Activated CD8-positive, alpha-beta T cell treated with anti-CD3 and anti-CD28 coated beads for 36 hours (primary cell): ENCODE measurements at places on chromosomes 2 and 18. TPM values are rescaled to one million over a fixed set of nuclear protein-coding genes. Genes with fewer than 3 reads are reported as not detected.

GRCh38 chr2:47019961-47020681 is 104.5 kb upstream of the MCFD2 start:
- peaks cover 18% of the 10 kb centered on the region for H3K4me1 ChIP-seq
- no peak overlapping the region for H3K4me3 ChIP-seq
- no peaks in the 10 kb centered on the region for H3K27me3 ChIP-seq
- peaks cover 25% of the 10 kb centered on the region for H3K36me3 ChIP-seq

- no peaks in the 10 kb centered on the region for H3K36me3 ChIP-seq
- no peaks in the 10 kb centered on the region for H3K27me3 ChIP-seq
- H3K27ac ChIP-seq: no peak overlapping the region
Observed at GRCh38 chr2:183349091-183349490, 224.8 kb downstream of the NUP35 start.

Gene ZSCAN30
- 20.7 TPM for total RNA-seq

DNA sequence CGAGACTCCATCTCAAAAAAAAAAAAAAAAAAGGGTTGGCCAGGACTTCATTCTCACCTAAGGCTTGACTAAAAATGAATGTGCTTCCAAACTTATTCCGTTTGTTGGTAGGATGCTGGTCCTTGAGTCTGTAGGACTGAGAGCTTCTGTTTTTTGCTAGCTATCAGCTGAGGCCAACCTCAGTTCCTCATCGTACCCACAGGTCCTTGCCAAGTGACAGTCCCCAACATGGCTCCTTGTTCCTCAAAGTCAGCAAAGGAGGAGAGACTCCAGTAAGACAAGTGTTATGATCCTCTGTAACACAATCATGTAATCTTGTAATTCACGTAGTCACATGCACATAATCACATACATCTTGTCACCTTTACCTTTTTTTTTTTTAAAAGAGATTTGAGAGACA is 37.0 kb downstream of the HAUS1 start:
- no peak overlapping the region for H3K27ac ChIP-seq
- no peak overlapping the region for H3K4me3 ChIP-seq
- H3K4me1 ChIP-seq: no peaks in the 10 kb centered on the region
- DNase-seq: no peak

Gene BMP10
- not detected for total RNA-seq

- no peak for DNase-seq
- no peak overlapping the region for H3K27ac ChIP-seq
- no peak overlapping the region for H3K4me3 ChIP-seq
Observed at GRCh38 chr2:147882631-147883030, 37.8 kb downstream of the ACVR2A start.

- DNase-seq: no peak
- no peaks in the 10 kb centered on the region for H3K4me1 ChIP-seq
- no peak overlapping the region for H3K4me3 ChIP-seq
- H3K27ac ChIP-seq: no peak overlapping the region
- H3K27me3 ChIP-seq: peaks cover 6% of the 10 kb centered on the region
Observed at GRCh38 chr18:63562284-63562683, 20.1 kb downstream of the SERPINB12 start.

DNA sequence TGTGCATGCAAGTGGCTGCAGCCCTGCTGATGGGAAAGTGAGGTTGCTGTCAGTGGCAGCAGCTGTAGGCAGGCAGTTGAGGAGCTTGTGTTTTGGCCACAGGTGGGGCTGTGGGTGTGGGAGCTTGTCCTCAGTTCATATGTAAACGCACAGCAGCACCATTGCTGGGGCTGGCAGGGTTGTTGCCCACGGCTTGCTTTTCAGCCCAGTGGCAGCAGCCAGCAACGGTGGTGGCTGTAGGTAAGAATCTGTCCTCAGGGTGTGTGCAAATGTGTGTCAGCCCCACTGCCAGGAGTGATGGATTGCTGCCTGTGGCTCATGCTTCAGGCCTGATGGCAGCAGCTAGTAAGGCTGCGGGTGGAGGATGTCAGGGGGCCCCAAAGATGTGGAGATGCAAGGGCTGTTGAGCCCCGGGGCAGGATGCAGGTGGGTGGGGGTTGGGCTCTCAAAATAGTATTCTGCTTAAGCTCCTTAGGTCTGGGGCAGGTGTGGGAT is 141.3 kb upstream of the THUMPD2 start:
- DNase-seq: peak; percentile 53
- H3K27me3 ChIP-seq: peaks cover 2% of the 10 kb centered on the region
- peak overlapping the region; percentile 37 for H3K4me3 ChIP-seq
- no peaks in the 10 kb centered on the region for H3K36me3 ChIP-seq
- peak overlapping the region; percentile 33 for H3K27ac ChIP-seq
- peaks cover 15% of the 10 kb centered on the region for H3K4me1 ChIP-seq

DNA sequence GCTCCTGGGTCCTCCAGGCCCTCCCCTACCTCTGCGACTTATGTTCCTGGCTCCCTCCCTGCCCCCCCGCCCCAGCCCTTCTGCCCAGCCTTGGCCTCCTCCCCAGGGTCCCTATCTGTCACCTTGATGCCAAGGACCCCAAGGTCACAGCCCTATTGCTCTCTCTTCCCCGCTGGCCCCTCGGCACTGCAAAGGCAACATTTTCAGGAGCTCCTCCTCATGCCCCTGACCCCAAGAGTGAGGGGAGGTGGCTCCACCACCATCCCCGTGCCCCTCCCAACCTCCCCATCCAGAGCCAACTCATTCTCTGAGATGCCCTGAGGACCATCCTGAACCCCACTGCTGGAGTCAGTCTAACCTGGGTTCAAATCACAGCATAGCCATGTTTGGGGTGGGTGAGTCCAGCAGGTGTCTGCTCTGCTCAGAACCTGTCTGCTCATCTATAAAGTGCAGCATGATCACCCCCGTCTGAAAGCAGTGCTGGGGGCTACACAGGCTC is 11.7 kb downstream of the LIMS2 start:
- no peaks in the 10 kb centered on the region for H3K36me3 ChIP-seq
- H3K4me3 ChIP-seq: no peak overlapping the region
- H3K27ac ChIP-seq: no peak overlapping the region
- H3K4me1 ChIP-seq: no peaks in the 10 kb centered on the region
- no peak for DNase-seq

Gene SERPINB4
- total RNA-seq: not detected

DNA sequence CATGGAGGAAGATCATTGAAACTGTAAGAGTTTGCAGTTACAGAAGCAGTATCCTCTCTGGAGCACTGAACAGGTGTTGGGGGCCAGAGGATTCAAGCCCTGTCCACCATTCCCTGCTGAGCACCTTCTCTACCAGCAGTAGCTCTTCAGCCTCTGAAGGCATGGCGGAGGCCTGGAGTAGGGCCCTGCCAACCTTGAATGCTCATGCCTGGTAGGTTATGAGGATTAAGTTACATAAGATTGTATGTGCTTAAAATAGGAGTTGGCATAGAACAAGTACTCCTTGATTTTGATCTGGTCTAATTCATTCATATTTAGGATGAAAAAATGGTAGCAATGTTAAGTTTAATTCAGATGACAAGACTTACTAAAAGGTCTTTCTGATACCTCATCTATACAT is 40.2 kb downstream of the FMNL2 start:
- H3K36me3 ChIP-seq: no peaks in the 10 kb centered on the region
- H3K4me1 ChIP-seq: no peaks in the 10 kb centered on the region
- H3K4me3 ChIP-seq: no peak overlapping the region
- DNase-seq: no peak
- no peak overlapping the region for H3K27ac ChIP-seq

- no peaks in the 10 kb centered on the region for H3K4me1 ChIP-seq
- H3K36me3 ChIP-seq: no peaks in the 10 kb centered on the region
- DNase-seq: no peak
- no peak overlapping the region for H3K4me3 ChIP-seq
- H3K27ac ChIP-seq: no peak overlapping the region
- no peaks in the 10 kb centered on the region for H3K27me3 ChIP-seq
Observed at GRCh38 chr2:147440734-147441133, 404.1 kb upstream of the ACVR2A start.

GRCh38 chr18:48004577-48004976 is 74.1 kb upstream of the SMAD2 start:
- H3K4me3 ChIP-seq: no peak overlapping the region
- no peak overlapping the region for H3K27ac ChIP-seq
- no peaks in the 10 kb centered on the region for H3K36me3 ChIP-seq
- no peak for DNase-seq
- H3K27me3 ChIP-seq: peaks cover 8% of the 10 kb centered on the region

GRCh38 chr2:101706121-101706818 is 8.8 kb downstream of the MAP4K4 start:
- peaks cover 76% of the 10 kb centered on the region for H3K4me1 ChIP-seq
- peak overlapping the region; percentile 49 for H3K4me3 ChIP-seq
- no peak for DNase-seq

Gene TUBA3E
- total RNA-seq: not detected

GRCh38 chr2:102186791-102187495 is at the start of gene IL1RL2:
IL1RL2 (plus strand) TSS chr2:102187023; CDS start chr2:102187868, 845 bp downstream.
- no peak for DNase-seq
- peaks cover 4% of the 10 kb centered on the region for H3K36me3 ChIP-seq
- peak within 1 kb of the TSS; percentile 68 for H3K4me3 ChIP-seq
- H3K27me3 ChIP-seq: peaks cover 16% of the 10 kb centered on the region

GRCh38 chr2:120672526-120673204 is 63.0 kb upstream of the GLI2 start:
- H3K36me3 ChIP-seq: no peaks in the 10 kb centered on the region
- H3K4me3 ChIP-seq: no peak overlapping the region
- no peak overlapping the region for H3K27ac ChIP-seq
- peaks cover 3% of the 10 kb centered on the region for H3K4me1 ChIP-seq

GRCh38 chr2:130755256-130756052 is at the start of gene AMER3:
AMER3 (plus strand) TSS chr2:130755540; CDS start chr2:130762073, 6,533 bp downstream.
- DNase-seq: no peak
- H3K27ac ChIP-seq: no peak within 1 kb of the TSS
- H3K4me3 ChIP-seq: no peak within 1 kb of the TSS

DNA sequence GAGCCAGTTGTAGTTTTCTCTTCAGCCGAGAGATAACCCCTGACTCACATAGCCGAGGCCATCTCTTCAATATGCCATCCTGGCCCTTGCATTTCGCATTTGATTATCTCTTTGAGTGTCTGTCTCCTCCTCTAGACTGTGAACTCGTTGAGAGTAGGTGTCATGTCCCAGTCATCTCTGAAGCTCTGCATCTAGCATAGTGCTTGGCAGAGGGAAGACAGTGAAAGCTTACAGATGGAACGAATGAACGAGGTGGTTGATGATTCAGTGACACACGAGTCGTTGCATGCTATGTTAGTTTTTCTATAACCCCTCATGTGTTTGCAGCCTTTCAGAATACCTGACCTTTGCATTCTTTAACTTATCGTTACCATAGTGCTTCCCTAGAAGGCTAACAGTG is 59.9 kb upstream of the CYRIA start:
- DNase-seq: peak; percentile 10
- no peak overlapping the region for H3K27ac ChIP-seq
- peaks cover 17% of the 10 kb centered on the region for H3K27me3 ChIP-seq

DNA sequence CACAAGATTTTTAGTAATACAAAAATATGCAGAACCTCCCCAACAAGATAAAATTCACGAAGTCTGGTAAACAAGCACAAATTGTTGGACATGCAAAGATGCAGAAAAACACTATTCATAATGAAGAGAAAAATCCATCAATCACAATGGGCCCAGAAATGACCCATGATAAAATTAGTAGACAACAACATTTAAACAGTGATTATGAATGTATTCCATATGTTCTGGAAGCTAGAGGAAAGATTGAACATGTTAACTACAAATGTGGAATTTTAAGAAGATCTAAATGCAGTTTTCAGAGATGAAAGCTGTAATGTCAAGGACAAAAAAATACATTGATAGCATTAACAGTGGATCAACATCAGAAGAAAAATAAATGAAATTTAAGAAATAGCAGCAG is 243.3 kb upstream of the LINC00305 start:
- no peaks in the 10 kb centered on the region for H3K36me3 ChIP-seq
- H3K4me3 ChIP-seq: no peak overlapping the region
- DNase-seq: no peak
- no peaks in the 10 kb centered on the region for H3K4me1 ChIP-seq
- no peaks in the 10 kb centered on the region for H3K27me3 ChIP-seq

GRCh38 chr2:149021761-149022160 is 16.7 kb upstream of the LYPD6B start:
- no peak for DNase-seq
- no peak overlapping the region for H3K27ac ChIP-seq
- H3K36me3 ChIP-seq: no peaks in the 10 kb centered on the region
- H3K4me1 ChIP-seq: no peaks in the 10 kb centered on the region

Gene TEX44
- not detected for total RNA-seq

DNA sequence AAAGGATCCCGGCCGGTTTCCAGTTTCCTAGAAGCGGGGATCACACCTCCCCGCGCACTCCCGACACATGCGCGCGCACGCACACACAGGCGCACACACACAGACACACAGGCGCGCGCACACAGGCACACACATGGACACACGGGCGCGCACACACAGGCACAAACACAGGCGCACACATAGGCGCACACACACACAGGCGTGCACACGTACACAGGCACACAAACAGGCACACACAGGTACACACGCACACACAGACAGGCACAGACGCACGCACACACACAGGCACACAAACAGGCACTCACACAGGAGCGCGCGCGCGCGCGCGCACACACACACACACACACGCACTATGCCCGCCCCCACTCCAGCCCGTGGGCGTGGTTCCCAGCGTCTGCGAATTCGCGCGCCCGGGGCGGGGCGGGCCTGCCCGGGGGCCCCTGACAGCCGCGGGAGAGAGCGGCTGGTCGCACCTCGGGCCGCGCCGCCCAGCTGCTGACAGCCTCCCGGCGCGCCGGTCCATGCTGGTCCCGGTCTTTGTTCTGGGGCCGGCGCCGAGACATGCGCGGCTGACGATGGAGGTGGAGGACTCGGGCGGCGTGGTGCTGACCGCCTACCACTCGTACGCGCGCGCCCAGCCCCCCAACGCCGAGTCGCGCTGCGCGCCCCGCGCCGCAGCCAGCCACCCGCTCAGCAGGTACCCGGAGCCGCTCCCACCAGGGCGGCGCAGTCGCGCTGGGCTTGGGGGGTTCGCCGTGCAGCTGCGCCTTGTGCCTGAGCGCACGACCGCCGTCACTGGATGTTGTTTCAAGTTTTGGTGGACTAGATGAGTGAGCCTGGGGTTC is at the start of gene ARHGAP28:
TSS of gene ARHGAP28 (plus strand) at position 470 of the 845 bp plus-strand sequence. CDS start at position 576, 106 bp downstream.
- H3K27ac ChIP-seq: no peak within 1 kb of the TSS
- peak; percentile 24 for DNase-seq
- no peaks in the 10 kb centered on the region for H3K36me3 ChIP-seq
- H3K4me1 ChIP-seq: peaks cover 4% of the 10 kb centered on the region
- peaks cover 18% of the 10 kb centered on the region for H3K27me3 ChIP-seq

Gene PIEZO2
- total RNA-seq: not detected

GRCh38 chr2:201363857-201364560 is 6.9 kb upstream of the FLACC1 start:
- peak; percentile 33 for DNase-seq
- H3K4me1 ChIP-seq: peaks cover 23% of the 10 kb centered on the region
- no peaks in the 10 kb centered on the region for H3K27me3 ChIP-seq
- H3K36me3 ChIP-seq: peaks cover 45% of the 10 kb centered on the region

Gene CRYBA2
- total RNA-seq: not detected

GRCh38 chr18:10349561-10349960 is 104.9 kb upstream of the APCDD1 start:
- no peak for DNase-seq
- no peak overlapping the region for H3K4me3 ChIP-seq
- no peak overlapping the region for H3K27ac ChIP-seq
- no peaks in the 10 kb centered on the region for H3K27me3 ChIP-seq
- no peaks in the 10 kb centered on the region for H3K36me3 ChIP-seq

GRCh38 chr2:10062931-10063365 is 17.3 kb downstream of the CYS1 start:
- H3K36me3 ChIP-seq: no peaks in the 10 kb centered on the region
- no peak overlapping the region for H3K4me3 ChIP-seq
- no peaks in the 10 kb centered on the region for H3K27me3 ChIP-seq
- no peak overlapping the region for H3K27ac ChIP-seq
- DNase-seq: no peak

GRCh38 chr2:42238644-42239288 is 69.6 kb downstream of the EML4 start:
- DNase-seq: peak; percentile 62
- H3K27ac ChIP-seq: no peak overlapping the region
- peaks cover 2% of the 10 kb centered on the region for H3K36me3 ChIP-seq
- no peaks in the 10 kb centered on the region for H3K27me3 ChIP-seq
- H3K4me1 ChIP-seq: peaks cover 71% of the 10 kb centered on the region
- H3K4me3 ChIP-seq: no peak overlapping the region
